ENCODE measurements at places on chromosomes 3 and 15.

GRCh38 chr3:29694783-29695182, 413.9 kb downstream of the RBMS3 start:
- DNase-seq = no peak

- DNase-seq = no peak
Measured at GRCh38 chr3:64083575-64083974, 60.3 kb upstream of the PSMD6 start.

DNA sequence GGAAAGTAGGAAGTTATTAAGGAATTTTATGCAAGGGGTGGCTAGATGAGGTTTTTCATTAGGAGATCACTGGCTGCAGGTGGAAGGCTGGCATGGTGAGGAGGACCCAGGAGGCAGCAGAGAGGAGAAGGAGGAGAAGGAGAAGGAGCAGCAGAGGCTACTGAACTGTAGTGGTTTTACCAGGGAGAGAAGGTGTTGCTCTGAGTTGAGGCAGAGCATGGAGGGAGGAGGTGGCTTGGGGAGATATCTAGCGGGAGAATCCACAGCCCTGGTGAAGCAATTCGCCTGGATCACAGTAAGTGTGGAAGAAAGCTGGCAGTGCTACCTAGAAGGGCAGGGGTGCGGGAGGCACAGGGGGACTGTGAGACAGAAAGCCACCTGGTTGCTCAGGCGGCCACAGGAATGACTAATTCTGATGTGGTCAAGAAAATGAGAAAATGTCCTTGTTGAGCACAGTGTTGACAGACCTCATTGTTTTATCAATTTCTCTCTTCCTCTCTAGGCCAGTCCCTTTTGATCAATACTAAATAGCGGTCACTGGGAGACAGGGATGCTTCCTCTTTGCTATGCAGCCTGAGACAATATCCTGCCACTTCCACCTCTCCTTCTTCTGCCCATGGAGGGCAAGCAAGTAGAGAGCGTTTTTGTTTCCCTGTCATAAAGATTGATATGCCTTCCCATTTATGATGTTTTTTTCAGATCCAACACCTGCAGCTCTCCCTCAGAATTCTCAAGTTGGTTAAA, 94.6 kb downstream of the EEFSEC start:
- DNase-seq = no peak

DNA sequence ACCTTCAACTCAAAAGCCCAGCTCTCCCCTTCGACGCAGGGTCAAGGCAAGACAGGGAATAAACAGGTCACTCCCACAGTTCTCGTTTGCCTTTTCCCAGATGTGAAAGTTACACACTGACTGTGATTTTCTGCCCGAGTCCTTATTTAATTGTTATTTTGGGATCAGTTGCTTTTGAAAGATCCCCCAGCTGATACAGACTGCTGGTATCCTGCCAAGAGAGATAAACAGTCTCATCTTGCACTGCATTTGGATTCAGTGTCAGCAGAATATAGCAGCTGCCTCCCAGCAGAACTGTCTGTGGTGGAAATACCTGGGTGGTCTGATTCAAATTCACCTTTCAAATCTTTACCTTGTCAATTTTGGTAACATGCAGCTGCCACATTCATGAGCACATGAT, 56.0 kb upstream of the FAM3D start:
- no peak for DNase-seq

DNA sequence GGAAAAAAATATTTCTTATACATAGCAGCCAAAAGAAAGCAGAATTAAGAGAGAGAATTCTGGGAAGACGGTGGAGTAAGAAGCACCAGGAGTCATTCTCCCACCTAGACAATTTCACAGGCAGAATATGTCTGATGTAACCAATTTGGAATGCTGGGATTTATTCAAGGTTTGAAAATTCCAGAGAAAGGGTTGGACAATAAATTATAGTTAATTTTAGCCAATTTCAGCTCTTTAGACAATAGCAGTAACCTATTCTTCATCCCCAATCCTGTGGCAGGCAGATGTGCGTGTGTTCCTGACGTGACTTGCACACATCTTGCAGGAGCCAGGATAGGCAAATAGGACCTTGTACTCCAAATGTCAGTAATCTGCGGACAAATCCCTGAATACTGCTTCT, 541.0 kb upstream of the NAALADL2 start:
- no peak for DNase-seq

DNA sequence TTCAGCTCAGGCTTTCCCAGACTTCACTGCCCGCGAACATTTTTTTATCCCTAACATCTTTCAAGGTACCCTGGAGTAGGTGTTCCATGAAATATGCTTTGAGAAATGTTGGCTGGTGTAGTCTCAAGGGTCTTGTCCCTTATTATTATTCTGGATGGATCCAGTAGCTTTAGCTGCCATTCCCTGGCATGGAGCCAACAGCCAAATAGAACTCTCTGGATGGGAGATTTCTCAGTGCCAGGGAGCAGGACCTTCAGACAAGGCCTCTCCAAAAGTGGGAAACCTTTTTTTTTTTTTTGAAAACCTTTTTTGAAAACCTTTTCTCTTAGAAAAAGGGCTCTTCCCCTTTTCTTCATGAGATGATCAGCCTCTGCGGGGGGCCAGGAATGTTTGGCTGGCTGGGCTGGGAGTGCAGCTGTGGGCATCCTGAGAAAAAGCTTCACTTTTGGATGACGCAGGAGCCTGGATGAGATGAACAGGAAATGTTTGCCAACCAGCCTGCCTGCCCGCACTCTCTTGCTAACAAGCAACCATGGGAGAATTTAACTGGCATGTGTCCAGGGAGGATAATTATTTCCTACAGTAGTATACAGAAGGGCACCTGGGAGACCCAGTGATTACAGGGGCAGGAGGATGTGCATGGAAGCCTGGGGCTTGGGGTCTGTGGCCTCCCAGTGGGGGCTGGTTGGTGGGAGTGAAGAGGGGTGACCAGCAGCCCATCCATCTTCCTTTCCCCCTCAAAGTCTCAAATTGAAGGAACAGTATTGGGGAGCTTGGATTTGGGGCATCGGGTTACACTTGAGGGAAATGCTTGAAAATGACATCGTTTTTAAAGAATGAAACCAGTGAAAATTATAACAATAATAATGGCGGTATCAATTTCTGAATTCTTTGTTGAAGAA, 109.1 kb upstream of the LRIG1 start:
- DNase-seq = no peak

DNA sequence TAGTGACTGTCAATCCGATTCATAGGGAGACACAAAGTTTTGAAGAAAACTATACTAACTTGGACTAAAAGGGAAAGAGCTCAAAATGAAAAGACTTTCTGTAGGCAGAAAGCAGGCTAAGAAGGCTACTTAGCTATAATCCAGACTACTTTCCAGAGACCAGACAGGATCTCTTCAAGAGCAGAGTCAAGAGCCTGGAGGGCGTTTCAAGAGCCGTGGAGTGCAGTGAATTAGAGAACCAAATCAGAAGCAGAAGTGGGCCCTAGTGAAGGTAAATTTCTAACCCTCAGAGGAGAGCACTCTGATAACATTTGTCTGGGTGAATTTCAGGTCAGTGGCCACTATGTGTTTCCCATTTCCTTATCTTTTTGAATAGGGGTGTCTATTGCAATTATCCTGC, 76.4 kb downstream of the CGGBP1 start:
- DNase-seq = no peak
